ENCODE measurements at places on chromosomes 3 and 15. TPM values are rescaled to one million over a fixed set of nuclear protein-coding genes. Genes with fewer than 3 reads are reported as not detected.

The DPH6 gene
- total RNA-seq = 16.0 TPM

DNA sequence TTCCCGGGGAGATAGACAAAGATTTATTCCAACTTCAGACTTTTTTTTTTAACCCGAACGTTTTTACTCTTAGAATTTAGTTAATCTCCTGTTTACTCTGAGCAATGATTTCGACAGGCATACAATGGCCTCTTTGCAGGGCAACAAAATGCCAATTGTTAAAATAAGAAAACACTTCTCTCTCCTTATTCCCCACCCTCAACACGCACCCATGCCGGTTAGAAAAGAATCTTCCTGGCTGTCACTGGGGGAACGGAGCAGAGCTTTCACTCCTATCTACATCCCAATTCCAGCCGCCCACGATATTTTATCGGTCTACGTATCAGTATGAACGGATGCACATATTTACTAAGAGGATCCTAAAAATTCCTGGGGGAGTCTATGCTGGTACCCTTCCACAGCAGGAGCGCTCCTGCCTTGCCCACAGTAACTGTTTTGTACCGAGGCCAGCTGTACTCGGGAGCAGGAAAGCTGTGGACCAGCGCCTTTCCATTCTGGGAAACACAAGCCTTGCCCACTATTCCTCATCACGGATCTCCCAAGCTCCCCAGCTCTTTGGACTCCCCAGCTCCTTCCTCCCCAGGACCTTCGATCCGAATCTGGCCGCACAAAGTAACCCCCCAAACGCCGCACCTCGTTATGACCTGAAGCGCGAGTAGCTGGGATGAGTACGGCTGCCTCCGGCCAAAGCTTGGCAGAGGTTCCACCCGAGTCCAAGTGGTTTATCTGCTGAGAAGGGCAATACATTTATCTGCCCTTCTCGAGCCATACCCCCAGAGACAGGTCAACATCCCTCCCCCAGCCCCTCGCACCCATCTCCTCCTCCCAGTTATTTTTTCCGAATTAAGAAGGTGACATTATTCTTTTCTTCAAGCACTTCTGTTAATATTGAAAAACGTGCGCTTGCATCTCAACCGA, 2.2 kb upstream of the FOXB1 start:
- no peak for DNase-seq

DNA sequence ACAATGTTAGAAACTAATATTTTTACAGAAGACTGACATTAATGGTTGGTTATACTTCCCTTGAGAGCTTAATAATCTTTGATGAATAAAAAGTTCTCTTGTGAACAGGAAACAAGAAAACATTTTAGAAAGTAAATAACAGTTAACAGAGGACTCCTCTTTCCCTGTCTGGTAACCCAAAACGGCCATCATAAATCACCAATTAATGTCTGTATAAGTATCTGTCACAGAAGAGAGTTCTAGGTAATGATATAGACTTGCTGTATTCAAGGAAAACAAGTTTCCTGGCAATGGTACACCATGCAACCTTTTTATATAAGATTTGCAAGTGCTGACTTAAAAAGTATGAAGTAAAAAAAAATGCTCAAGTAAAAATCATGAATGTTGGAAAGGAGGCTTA, 426.7 kb downstream of the SOX2 start:
- DNase-seq = no peak

DNA sequence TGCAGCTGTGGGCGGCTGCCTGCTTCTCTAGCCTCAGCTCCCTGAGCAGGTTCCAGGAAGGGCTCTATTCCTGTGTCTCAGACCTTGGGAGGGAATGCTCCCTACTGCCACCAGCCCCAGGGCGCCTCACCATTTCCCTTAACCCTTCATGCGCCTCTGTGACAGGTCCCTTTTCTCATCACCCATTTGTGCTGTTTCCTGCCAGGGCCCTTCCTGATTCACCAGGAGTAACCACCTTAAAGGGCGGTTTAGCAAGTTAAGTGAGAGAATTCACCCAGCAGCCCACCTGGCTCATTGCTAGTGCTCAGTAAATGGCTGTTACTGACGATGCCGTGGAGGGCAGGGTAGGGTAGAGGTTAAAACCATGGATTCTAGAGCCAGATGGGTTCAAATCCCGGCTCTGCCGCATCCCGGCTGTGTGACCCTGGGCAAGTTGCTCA, 87.8 kb downstream of the WNT7A start:
- no peak for DNase-seq

Measured in GM12878 (cell line).